ENCODE measurements at places on chromosomes 12 and 14.

GRCh38 chr12:121304306-121304705 lies 7.8 kb upstream of the CAMKK2 start:
- DNase-seq: no peak

GRCh38 chr12:94795520-94795919 lies 145.2 kb upstream of the TMCC3 start:
- DNase-seq: no peak

- DNase-seq: no peak
These were observed 224.2 kb upstream of the EEA1 start for GRCh38 chr12:93153321-93153720.

- DNase-seq: no peak
These were observed 28.0 kb upstream of the OSBPL8 start for GRCh38 chr12:76587428-76588178.

DNA sequence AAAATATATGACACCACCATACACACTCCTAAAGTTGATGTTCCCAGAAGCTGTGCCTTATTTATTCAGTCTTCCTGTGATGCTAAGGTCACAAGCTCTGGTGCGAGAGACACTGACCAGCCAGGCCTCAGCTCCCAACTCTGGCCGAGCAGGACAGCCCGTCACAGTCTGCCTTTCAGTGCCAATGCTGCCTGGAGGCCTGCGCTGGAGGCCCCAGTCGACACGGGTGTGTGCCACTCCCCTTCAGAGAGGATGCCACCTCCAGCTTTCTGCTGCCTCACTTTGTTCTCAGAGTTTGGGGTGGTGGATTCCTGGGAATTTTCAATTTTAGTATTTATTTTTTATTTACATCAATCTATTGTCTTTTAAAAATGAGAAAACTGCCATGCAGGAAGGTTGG lies 7.3 kb upstream of the PAPLN start:
- DNase-seq: no peak

DNA sequence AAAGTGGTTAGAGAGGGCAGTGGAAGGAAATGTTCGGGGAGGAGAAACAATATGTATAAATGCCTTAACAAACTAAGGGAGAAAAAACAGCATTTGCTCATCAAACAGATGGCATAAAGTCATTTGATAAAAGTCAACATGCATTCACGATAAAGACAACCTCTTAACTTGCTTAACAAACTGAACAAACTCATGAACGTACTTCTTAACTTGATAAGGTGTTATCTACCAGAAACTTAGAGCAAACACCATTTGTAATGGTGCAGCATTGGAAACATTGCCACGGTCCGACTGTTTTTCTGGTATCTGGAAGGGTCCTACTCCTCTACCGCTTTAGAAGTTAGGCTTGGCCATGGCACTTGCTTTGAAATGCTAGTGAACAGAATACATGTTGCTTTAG lies 4.2 kb upstream of the RPS6KL1 start:
- DNase-seq: no peak

- no peak for DNase-seq
These were observed 105.1 kb downstream of the RMST start for GRCh38 chr12:97567619-97568110.

DNA sequence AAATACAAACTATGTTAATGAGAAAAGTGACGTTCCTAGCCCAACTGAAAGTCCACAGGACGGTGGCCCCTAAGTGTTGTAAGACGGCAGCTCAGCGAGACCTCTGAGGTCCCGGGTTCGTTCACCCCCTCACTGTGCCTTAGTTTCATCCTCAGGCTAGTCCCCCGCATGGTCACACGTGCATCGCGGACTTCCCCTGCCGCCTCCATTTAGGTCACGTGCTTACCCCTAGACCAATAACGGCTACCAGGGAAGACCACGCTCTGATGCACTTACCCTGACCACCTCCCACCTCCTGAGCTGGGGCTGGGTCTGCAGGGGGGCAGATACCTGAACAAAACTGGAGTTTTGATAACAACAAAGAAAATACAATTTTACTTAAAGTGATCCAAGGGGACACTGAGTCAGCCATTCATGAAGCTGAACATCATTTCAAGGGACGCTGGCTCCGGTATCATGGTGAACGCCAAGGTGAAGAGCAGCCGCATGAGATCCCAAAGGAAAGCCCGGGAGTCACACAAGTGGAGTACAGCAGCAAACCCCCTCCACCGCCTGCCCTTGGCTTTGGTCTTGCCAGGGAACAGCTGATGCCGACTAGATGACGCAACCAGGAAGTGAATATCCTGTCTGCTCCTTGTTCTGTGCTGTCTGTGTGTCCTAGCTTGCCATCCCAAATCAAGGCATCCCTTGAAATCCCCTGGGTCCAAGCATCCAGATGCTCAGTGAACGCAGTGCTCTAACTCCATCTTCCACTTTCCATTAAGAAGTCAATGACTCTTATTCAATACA lies 274.1 kb downstream of the PCNX1 start:
- DNase-seq: no peak

- no peak for DNase-seq
These were observed 207.0 kb downstream of the MED13L start for GRCh38 chr12:116070444-116070843.

DNA sequence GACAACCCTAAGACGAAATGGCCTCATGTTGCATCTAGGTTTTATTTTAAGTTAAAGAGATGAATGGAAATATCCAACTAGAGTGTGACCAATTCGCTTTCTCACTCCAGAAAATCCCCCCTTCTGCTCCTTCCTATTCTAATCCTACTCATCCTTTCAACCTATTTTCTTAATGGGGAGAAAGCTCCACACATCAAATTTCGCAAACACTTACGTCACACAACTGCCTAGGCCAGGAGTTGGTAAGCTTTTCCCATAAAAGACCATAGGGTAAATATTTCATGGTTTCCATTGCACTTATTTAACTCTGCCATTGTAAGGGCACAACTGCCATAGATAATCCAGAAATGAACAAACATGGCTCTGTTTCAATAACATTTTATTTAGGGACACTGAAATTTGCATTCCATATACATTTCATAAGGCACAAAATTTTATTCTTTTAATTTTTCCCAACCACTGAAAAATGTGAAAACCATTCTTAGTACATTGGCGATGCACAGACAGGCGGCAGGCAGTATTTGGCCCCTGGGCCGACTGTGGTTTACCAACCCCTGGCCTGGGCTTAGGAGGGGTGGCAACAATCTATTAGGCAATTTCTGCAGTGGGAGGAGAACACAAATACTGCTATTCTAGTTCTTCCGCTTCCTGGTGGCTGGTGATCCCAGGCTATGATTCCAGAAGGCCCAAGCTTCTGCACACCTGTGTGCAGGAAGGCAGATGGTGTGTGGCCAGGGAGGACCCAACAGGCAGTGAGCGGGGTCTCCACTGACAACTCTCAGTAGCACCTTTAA lies 67.2 kb upstream of the FOXN3 start:
- DNase-seq: no peak

GRCh38 chr12:129819391-129819790 lies 84.4 kb downstream of the TMEM132D start:
- DNase-seq: no peak

GRCh38 chr12:119576118-119576810 lies 17.3 kb upstream of the TMEM233 start:
- no peak for DNase-seq

DNA sequence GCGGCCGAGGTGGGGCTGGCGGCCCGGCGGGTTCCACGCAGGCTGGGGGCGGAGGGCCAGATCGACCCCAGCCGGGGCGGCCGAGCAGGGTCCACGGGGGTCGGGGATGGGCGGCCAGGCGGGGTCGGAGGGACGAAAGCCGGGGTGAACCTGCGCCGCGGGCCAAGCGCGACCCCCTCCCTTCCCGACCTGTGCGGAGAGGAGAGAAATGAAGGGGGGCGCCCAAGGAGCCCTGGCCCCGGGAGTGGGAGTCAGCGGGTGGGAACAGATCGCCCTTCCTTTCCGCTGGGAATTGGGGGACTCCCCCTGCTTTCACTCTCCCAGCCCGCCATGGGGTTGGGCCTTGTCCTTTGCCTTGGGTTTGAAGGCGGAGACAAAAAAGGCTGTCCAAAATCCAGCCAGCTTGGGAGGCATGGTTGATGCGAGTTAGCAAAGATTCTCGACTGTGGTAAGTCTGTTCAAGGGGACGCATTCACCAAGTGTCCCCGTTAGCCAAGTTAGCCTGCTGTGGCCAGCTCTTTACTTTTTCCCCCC lies 559 bp upstream of the CKAP4 start:
- DNase-seq: no peak

GRCh38 chr14:90303473-90303872 lies 28.3 kb downstream of the NRDE2 start:
- DNase-seq: no peak

DNA sequence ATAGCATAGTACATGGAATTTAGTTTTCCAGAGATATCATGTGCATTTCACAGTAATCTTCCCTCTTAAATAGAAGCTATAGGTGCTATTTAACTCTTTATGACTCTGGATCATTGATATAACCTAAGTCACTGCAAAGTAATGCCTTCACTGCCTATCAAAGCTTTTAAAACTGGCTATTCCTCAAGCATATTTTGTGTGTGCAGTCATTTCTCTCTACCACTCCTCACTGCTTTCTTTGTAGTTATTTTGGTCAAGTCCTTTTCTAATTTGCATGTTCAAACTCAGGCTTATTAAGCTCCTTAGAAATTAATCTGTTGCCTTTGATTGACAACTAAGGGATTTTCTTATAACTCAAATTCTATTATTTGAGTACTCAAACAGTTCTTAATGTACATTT lies 79.4 kb upstream of the PLEKHG7 start:
- DNase-seq: no peak

DNA sequence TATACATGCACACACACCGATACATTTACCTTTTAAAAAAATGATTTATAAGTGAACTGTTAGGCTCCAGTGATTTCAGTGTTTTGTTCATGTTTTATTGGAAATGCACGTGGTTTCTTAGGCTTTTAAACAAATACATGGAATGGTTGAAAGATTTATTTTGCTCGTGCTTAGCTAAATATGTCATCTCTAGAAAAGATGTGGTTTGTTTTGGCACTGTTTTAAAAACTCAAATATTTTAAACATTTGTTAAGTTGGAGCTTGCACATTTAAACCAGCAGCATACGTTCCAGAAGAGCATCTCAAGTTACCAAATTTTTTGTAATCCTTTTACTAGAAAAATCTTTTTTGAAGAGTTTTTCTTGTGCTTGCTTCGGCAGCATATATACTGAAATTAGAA lies 44.5 kb downstream of the FOXA1 start:
- DNase-seq: no peak

DNA sequence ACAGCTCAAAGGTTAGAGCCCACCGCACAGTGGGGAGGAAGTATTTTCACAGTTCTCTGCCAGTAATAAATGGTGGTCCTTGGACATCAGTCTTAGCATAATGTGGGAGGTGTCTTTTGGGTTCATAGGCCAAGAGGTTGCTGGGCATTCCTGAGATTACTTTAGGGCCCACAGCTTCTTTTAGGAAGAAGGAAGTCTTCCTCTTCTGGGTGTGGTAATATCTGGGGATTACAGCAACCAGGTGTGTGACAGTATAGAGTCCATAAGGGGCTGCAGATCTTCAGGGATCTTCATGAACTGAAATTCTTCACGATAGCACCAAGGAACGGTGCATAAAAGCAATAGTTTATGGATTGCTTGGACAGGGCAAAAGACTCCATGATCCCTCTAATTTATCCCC lies 56.2 kb upstream of the PTGR2 start:
- no peak for DNase-seq

- no peak for DNase-seq
These were observed 281.1 kb downstream of the AACS start for GRCh38 chr12:125346362-125346761.

GRCh38 chr12:120229071-120229486 lies 28.2 kb upstream of the RPLP0 start:
- DNase-seq: no peak

- no peak for DNase-seq
These were observed 32.2 kb downstream of the SUSD6 start for GRCh38 chr14:69643430-69644200.

DNA sequence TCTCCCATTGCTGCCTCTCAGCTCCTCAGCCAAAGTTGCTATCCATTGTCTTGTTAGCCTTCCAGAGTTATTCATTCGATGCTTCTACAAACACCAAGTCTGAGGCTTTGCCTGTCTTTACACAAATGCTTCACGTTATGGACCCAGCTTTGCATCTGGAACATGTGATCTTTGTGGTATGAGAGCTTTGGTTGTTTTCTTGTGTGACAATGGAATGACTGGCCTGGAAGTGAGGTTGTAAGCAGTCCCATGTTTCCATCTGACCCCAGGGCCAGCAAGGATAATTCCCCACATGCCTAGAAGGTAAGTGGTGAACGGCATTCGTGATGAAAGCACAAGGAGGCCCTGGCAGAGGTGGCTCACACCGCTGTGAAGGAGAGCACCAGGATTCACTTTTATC lies 866.7 kb upstream of the TMEM132C start:
- DNase-seq: no peak

GRCh38 chr12:64320611-64321010 lies 69.9 kb downstream of the C12orf56 start:
- DNase-seq: no peak

DNA sequence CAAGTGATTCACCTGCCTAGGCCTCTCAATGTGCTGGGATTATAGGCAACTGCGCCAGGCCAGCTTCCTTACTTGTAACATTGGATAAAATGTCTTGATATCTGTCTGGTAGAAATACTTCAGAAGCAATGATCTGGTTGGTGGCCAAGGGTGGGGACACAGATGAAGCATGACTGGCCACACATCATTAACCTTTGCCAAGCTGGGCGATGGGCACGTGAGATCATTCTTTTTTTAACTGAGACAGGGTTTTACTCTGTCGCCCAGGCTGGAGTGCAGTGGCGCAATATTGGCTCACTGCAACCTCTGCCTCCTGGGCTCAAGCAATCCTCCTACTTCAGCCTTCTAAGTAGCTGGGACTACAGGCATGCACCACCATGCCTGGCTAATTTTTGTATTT lies 31.1 kb downstream of the PLEKHH1 start:
- DNase-seq: no peak

GRCh38 chr12:93126069-93126474 lies 197.0 kb upstream of the EEA1 start:
- no peak for DNase-seq

GRCh38 chr14:75310295-75311111 lies 31.9 kb downstream of the FOS start:
- no peak for DNase-seq

- no peak for DNase-seq
These were observed 23.7 kb upstream of the CERS5 start for GRCh38 chr12:50190859-50191258.

GRCh38 chr12:120640861-120641833 lies 721 bp downstream of the CABP1 start:
- DNase-seq: peak; percentile 40

- DNase-seq: no peak
These were observed 101.2 kb downstream of the IPO8 start for GRCh38 chr12:30594509-30594908.

GRCh38 chr14:65588426-65589140 lies 176.1 kb downstream of the FUT8 start:
- DNase-seq: no peak

DNA sequence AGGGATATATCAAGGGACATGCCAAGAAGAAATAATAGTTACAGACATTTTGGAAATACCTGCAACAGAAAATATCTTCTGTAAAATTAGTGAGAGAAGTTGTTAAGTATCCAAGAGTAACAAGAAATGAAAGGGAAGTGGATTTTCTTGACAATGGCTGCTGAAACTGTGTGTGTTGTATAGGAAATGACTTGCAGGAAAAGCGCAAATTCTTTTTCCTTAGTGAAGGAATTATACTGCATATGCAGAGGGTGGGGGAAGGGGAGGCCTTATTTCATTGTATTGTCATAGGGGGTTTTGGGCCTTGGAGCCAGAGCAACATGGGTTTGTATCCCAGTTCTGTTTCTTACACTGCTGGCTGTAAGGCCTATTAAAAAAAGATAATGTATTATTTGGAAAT lies 84.4 kb upstream of the DDHD1 start:
- no peak for DNase-seq
